ENCODE measurements at places on chromosomes 12 and 14. TPM values are rescaled to one million over a fixed set of nuclear protein-coding genes. Genes with fewer than 3 reads are reported as not detected.

The PTHLH gene
- total RNA-seq: 19.0 TPM

The TSHR gene
- not detected for total RNA-seq

The FBXW8 gene
- total RNA-seq: 7.4 TPM

The DDX23 gene
- total RNA-seq: 87.9 TPM

The PSME1 gene
- 149 TPM for total RNA-seq

Measured in A549 treated with ZK216348 at 1 μM for 4 hours (cell line).